Transverse colon (tissue), 4 donors: ENCODE measurements at places on chromosomes 4 and X.
A peak's percentile ranks its signal among the peaks of the same experiment; 100 is the strongest.

DNA sequence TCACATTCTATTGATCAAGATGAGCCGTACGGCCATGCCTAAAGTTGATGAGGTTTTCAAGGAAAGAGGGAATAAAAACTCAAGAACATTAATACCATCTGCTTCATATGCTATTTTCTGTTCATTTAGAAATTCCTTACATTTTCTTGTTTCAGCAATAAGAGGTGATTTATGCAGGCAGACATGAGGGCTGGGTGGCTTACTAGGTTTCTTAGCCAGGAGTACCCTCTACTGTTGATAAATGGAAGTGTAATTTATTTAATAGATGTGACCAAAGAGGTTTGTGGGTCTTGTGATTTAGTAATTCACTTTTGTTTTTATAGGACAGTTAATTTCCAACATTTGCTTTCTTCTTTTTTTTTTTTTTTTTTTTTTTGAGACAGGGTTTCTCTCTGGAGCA is 6.4 kb upstream of the SMIM9 start:
- no peak for DNase-seq

DNA sequence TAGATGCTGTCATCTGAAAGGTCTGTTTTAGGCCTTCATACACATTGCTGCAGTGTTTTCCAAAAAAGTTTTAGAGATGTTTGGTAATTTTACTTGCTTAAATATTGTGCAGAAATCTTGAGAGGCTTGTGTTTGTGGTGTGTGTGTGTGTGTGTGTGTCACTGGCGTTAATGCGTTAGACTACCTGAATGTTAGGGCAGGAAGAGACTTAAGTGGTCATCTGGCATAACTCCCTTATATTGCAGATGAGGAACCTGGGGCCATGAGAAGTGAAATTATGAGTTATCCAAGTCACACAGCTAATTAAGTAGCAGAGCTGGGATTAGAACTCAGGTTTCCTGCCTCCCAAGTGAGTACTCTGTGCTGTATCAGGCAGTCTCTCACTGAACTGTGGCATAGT is 1.4 kb downstream of the LSM6 start:
- no peak for DNase-seq

DNA sequence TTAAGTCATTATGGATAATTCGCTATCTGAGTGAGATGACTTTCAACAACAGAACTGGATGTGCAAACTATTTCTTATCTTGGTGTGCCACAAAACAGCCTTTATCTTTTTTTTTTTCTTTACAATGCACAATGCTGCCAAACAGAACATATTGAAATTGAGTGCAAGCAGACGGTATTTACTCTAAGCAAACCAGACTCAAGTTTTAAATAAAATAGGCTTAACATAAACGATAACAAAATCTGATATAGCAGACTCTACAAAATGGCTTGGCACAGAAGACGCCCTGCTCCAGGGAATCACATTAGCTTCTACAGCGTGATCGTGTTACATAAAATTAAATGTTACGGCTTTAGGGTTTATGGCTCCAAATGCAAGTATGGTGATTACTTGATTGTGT is 9.6 kb upstream of the STK32B start:
- no peak for DNase-seq

DNA sequence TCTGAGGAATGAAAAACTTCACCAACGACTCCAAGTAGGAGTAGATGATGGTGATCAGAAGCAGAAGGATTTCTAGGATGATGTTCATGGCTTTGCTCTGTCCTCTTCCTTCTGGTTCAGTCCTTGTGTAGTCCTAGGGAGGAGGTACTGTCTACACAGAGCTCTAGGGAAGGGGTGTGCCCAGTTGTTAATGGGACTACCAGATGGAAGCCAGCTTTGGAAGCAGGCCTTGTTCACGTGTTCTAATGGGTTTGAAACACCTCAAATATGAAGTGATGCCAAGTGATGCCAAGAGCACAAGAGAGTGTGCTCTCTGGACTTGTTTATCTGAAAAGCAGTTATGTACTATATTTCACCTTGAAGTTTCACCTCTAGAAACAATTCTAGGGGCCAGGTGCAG is at the start of gene HSD17B13:
Gene HSD17B13, minus strand, starts transcription at position 129 of the 400 bp plus-strand sequence. Its CDS starts 41 bp downstream, at position 88.
- no peak for DNase-seq

DNA sequence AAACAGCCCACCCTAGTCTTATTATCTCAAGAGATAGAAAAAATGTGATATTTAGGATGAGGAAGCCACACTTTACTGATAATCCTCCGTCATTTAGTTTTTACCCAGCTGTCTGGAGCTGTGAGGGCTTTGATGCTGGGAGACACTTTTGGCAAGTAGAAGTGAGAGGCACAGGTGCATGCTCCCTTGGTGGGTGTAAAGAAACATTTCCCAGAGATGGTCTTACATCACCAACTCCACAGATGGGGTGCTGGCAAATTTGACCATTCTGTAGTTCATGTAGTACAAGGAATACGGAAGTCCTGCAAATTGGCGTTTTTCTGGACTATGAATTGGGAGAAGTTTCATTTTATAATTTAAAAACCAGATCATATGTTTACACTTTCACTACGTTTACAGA is 28.5 kb downstream of the TRIM61 start:
- DNase-seq = no peak

GRCh38 chrX:153934762-153935325 is at the start of gene NAA10:
Gene NAA10, minus strand, starts transcription at chrX:153935037. Its CDS starts 133 bp downstream, at chrX:153934904.
- peak; percentile 81 for DNase-seq

- no peak for DNase-seq
These were observed 43.0 kb upstream of the MSANTD1 start for GRCh38 chr4:3205995-3206394.

DNA sequence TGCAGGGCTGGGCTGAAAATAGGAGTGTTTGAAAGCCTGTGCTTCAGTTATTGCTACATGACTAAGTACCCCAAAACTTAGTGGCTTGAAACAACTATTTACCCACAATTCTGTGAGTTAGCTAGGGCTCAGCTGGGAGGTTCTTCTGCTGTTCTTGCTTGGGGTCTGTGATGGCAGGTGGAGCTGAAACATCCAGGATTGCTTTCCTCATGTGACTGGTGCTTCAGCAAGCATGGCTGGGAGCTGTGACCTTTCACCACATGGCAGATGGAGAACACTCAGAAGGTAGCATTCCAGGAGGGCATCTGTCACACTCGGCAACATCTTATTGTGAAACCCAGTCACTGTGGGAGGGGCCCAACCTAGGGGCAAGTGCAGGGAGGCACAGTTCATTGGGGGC is 57.0 kb upstream of the TBC1D14 start:
- DNase-seq = no peak

DNA sequence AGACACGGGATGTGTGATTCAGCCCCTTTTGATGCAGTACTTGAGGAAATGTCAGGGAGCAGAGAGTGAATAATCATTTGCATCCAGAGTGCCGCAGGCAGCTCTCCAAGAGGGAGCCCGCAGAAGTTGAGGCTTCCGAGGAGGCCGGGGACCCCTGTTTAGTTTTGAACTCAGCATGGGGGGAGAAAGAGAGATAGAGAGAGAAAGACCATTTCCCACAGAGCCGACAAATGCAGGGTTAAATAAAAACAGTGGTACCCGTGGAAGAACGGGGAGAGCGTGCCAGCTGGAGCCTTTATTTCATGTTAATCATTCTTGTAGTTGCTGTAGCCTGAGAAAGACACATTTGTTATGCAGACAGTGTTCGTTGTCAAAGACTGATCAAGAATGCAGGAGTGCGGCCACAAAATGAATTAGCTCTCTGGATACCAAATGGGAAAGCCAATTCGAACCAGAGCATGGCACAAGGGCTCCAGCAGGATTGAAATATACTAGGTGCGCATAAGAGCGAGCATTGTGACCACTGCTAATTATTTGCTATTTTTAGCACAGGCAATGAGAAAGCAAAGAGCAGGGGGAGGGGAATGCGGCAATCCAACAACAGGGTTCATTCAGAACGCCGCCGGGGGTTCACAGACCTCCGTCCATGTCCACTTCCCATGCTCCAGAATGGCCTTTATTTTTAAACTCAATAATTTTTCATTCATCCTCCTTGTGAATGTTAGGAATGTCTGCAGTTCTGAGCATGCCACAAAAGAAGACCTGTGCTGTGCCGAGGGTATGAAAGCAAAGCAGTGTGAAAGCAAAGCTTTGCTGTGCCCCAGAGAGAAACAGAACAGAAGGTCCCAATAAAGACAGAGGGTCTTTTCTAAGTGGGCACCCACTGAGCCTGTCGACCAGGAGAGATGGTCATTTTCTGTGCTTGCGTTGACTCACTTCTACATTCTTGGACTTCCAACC is 243.9 kb upstream of the VCX3A start:
- DNase-seq = no peak

GRCh38 chr4:169174247-169174646 is 96.5 kb downstream of the SH3RF1 start:
- no peak for DNase-seq

DNA sequence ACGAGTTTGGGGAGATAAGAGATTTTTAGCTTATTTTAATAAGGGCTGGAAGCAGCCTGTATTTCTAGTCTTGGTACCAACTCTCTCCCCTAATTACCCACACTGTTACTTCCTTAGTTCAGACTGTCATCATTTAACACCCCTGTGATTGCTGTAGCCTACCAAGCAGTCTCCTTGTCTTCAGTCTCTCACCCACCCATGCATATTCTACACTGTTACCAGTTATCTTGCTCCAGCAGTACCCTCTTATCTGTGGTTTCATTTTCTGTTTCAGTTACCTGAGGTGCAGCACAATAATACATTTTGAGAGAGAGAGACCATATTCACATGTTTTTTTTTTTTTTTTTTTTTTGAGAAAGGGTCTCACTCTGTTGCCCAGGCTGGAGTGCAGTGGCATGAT is 80.2 kb downstream of the DIAPH2 start:
- no peak for DNase-seq

DNA sequence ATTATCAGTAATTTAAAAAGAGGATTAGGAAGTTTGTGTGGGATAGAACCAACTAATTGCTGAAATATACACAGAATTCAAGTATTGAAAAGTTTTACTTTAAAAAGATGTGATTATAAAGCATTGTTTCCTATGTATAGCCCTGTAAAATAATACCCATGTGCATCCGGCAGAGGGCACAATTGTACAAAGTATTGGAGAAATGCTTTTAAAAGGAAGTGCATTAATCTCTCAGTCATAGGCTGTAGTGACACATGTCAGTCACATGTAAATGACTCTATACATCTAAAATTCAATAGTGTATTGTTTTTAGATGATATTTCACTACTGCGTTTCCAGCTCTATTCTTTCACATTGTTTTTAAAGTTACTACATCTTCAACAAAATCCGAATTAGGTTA is 9.7 kb upstream of the GEMIN8 start:
- DNase-seq = peak; percentile 61

DNA sequence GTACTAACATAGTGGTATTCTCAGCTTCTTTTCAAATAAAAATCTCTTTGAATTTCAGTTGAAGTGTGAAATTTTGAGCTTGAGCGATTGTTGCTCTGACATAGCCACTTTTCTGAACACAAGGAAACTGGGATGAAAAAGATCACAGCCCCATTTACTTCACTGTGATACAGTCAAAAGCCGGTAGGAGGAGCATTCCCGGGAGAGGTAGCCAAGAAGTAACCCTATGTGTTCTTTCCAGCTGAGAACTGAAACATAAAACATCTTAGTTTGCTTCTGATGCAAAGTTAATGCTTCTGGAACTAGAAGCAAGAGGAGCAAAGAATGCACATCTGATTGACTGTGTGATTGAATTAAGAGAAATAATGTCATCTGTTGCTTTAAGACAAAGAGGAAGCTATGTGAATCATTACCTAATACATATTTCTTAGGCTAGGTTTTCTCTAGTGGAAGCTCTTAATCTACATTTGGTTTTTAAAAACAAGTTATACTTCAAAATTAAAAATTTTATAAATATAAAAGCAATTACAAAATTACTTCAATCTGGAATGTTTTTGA is 88.3 kb upstream of the UNC5C start:
- DNase-seq = no peak

- DNase-seq = no peak
These were observed 129.3 kb upstream of the PGRMC2 start for GRCh38 chr4:128416921-128417320.

GRCh38 chr4:116099596-116099995 is 985.8 kb downstream of the TRAM1L1 start:
- no peak for DNase-seq

DNA sequence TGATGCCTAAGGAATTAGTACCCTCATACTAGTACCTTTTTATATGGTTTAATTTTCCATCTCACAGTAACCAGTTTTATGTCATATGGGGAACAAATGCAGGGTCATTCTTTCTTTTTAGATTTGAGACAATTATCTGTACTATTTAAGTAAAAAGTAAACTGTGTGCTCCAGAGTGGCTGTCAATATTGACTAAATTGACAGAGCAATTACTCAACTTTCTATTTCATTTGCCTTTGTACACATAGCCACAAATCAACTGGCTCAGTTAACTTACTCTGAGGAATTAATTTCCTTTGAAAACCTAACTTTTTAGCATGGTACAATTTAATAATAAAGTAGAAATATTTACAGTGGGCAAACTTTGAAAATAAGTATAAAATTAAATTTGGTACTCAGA is 28.5 kb upstream of the TEX13C start:
- no peak for DNase-seq

- DNase-seq = no peak
These were observed 8.0 kb upstream of the ARSJ start for GRCh38 chr4:113987382-113987941.

DNA sequence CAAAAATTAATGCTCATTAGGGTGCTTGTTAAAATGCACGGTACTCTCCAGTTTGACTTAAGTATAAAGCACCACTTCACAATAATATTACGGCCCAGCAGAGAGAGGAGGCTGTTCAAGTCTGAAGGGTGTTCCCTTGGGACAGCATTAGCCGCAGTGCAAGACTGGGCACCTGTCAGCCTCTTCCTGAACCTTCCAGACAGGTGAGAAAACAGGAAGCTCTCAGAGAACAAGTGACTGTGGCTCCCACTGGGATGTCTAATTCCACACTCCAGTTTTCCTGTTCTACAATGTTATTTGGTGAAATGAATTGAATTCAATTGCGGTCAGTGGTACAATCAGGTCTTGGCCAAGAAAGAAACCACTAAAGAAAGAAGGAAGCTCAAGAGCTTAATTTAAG is 414.4 kb downstream of the SMARCA1 start:
- no peak for DNase-seq

DNA sequence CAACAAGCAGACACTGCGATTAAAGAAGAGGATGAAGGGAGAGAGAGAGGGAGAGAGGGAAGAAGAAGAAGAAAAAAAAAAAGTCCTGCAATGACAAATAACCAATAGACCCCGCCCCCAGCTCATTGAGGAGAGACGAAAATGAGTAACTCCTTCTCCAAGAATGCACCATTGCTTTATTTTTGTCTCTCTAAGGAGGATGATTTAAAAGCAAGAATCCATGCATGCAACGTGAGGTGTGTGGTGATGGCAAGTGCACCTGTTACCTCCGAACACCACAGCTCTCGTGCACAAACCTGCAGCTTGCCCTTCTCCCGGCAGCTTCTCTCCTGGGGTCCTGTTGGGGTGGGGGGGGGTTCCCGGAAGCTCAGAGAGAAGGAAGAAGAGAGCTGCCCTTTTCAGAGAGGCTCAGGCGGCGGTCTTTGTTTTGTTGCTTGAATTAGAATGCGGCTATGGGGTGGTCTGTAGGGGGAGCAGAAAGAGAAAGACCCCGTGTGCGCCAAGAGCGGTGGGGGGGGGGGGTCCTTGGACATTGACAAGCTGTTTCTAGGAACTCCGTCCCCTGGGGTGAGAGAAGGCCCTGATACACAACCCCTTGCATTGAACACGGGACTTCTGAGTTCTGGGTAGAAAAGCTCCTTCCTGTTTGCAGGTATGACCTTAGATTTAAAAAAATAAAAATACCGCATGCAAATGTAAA is 100.7 kb downstream of the CRLF2 start:
- DNase-seq = no peak

GRCh38 chr4:33961761-33962160 is 2282.6 kb downstream of the ARAP2 start:
- no peak for DNase-seq

- no peak for DNase-seq
These were observed 47.8 kb downstream of the SEPSECS start for GRCh38 chr4:25112366-25112994.

- DNase-seq = no peak
These were observed 152.6 kb upstream of the CLNK start for GRCh38 chr4:10837151-10837550.
